Adipocyte (in vitro differentiated cells): ENCODE measurements at places on chromosomes 4 and X.

GRCh38 chr4:41041551-41041950 lies 172.8 kb downstream of the APBB2 start:
- DNase-seq: no peak

DNA sequence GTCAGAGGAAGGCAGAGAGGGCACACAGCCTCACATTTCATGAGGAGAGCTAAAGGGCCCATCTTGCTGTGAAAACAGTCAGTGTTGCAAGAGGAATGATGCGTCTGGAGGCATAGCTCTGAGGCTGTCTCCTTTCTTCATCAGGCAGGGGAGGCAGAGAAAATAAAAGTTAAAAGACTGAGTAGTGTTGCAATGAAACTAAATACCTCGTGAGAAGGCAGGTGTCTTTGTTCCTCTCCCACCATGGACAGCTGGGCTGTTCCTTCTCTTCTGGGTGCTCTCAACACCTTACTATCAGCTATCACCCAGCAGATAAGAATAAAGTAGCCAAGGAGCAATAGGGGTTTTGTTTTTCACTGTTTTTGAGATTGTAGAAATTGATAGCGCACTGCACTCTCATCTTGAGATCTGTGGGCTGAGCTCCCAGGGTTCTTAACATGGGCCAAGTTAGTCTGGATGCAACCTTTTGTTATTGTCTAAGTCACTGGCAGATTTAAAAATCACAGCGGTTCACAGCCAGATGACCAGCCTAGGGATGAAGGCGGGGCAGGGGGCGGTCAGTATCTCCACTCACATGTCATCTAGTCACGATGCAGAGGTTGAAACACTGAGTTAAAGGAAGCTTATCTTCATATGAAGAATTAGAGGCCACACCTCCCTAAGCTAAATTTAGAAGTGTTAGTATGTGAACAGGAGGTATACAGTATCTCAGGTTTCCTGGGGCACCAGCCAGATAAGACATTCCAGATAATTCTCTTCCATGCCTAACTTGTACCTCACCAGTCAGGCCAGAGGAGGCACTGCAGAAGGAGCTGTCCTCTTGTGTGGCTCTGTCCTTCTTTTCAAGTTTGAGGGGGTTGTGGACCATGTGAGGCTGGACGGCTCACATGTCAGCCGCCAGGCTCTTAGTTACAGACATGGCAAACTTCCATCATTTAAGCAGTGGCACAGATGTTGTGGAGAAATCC lies 36.9 kb downstream of the PARM1 start:
- no peak for DNase-seq

DNA sequence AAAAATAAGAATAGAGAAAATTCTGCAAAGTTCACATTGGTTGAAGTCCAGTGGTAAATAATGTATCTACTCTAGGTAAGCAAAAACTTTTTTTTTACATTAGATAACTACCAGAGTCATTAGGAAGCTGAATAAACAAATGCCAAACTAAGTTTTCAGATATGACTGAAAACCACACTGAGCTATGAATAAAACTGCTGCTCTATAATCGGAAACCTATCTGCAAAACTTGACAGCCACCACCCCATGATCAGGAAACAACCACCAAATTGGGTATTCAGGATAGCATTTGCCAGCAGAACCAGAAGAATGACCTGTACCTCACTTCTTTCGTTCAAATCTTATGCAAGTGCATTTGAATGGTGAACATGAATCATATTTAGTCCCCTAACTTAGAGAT lies 173.0 kb upstream of the TET2 start:
- no peak for DNase-seq

DNA sequence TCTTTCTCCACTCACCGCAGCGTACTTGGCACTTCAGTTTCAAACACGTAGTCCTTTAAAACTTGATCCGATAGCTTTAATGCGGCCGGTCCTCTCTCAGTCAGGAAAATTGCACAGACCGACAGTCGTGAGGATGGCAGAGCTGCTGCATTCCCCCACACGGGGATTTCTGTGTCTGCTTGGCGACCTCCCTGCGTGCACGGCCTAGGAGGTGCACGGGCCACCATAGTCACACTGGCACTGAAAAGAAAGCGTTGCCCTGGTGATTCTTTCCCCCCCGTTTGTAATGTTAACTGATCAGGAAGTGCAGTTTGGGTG lies 10.3 kb downstream of the AKAP17A start:
- no peak for DNase-seq

- DNase-seq: peak; percentile 78
Measured at GRCh38 chr4:88659055-88659889, 38.4 kb downstream of the NAP1L5 start.

- DNase-seq: no peak
Measured at GRCh38 chrX:131270080-131270479, 19.0 kb downstream of the IGSF1 start.

GRCh38 chr4:57018980-57019379 lies 40.3 kb downstream of the POLR2B start:
- DNase-seq: peak; percentile 55

- DNase-seq: no peak
Measured at GRCh38 chr4:40196272-40196671, 559 bp upstream of the RHOH start.
